Activated naive CD4-positive, alpha-beta T cell treated with Interleukin-2 at 50 U/mL for 16 hours (primary cell): ENCODE measurements at places on chromosomes 1 and 21.
A peak's percentile ranks its signal among the peaks of the same experiment; 100 is the strongest.

- no peak for DNase-seq
These were observed 107.8 kb upstream of the WNT4 start for GRCh38 chr1:22250724-22251123.

DNA sequence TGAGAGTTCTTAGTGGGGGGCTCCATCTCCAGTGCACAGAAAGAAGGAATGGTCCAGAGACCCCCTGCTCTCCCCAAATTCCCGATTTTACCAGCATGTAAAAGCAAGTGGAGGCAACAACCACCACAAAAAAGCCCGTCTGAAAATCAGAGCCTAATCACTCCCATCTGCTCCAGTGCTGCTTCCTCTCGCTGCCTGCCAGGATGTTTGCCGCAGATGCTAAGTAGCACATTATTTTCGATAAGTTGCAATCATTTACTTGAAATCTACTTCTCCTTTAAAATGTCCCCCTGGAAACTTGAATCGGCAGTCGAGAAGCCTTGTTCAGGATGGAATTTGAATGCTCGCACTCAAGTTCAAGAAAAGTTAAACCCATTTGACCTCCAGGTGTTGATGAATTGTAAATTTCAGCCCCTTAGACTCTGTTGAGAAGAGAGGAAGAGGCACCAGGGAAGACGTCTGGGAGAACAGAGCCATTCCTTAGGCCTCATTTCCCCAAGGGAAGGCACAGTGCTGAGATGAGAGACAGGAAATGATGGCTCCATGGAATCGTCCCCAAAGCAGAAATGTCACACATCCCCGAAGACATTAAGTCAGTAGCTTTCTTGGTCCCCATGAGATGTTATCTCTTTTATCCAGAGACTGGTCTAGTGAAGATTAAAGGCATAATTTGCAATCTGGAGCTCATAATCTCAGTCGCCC is 221.3 kb downstream of the PBX1 start:
- no peak for DNase-seq

DNA sequence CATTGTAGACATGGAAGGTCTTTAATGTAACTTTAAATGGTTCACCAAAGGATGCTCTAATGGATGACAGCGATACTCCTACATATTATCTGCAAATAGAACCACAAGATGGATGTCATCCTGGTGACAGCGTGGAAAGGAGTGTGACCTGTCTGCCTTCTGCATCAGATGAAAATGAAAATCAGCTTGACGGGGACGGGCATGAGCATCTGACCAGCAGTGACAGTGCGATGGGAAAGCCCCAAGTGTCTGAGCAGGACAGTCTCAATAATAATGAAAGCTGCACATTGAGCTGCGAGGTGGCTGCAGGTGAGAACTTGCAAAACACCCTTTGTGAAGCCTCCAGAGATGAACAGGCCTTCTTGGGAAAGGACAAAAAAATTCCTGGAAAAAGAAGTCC is 25.2 kb downstream of the CNST start:
- no peak for DNase-seq

DNA sequence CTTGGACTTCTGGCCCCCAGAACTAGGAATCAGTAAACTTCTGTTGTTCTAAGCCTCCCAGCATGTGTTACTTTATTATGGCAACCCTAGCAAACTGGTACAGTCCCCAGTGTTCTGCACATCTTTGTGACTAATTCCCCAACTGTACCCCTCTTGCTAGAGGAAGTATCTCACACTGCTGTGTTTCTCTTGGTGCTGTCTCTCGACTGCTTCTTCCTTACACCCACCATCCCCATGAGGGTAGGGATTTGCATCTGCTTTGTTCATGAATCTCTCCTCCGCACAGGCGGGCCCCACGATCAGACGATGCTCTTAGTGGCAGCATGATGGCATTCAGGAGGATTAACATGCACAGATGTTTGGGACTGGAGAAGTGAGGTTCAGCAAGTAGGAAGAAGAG is 46.7 kb downstream of the CLIC6 start:
- DNase-seq, result no peak

DNA sequence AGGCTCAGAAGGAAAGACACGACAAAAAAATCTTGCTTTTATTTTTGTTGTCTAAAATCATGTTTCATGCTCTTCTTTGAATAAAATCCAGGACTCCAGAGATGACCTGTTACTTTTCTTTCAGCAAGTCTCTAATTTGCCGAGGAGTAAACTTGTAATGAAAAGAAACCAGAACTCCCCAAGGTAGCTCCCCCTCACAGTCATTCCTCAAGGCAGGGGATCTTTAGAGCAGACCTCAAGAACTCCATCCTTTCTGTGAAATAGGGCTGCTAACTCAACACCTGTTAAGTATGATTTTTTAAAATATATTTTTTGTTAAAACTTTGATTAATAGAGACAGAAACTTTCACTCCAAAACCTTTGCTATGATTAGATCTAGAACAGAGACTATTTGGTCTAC is 82.7 kb upstream of the ABCD3 start:
- DNase-seq, result no peak

DNA sequence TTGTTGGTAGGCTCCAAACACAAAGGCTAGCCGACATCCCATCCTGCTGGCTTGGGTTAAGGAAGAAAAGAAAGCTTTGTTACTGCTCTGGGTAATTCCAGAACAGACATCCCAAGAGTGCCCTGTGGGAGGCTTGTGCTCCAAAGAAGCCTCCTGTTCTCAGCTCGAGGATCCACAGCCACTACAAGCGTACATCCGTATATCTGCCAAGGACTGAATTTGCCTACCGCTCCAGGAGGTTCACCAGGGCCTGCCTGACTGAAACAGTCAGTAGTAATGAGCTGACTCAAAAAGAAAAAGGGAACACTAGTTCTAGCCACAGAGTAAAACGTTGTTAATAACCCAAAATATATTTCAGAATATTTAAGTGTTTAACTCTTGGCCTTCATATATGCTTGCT is 24.8 kb upstream of the MUTYH start:
- no peak for DNase-seq

- DNase-seq, result peak; percentile 32
These were observed 46.9 kb downstream of the PTP4A2 start for GRCh38 chr1:31891280-31891679.

DNA sequence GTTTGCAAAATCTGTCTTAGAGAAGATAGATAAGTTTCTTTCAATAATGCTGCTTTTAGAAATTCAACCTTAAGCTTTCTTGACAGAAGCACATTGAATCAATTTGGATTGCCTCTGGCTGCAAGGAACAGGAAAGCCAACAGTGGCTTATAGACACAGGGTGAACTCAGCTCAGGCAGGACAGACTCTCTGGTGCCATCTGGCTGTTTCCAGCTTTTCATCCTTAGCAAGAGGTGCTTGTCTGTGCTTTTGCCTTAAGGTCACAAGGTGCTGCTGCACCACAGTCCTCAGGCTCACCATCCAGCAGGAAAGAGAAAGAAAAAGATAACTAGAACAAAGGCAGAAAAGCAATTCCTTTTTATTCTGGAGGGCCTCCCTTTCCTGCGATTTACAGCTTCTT is 93.7 kb upstream of the ETS2 start:
- no peak for DNase-seq

DNA sequence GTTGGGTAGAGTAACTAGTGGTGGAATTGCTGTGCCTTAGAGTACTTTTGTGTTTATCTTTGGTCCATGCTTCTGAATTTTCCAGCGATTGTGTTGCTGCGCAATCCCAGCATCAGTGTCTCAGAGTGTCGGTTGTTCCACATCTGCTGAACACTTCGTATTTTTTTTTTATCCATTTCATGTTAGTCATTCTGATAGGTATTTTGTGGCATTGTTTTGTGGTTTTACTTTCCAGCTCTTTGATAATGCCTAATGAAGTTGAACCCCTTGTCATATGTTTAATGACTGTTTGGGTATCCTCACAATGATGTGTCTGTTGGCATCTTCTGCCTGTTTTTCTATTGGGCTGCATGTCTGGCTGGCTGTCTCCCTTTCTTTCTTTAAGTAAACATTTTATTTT is 13.6 kb downstream of the TUFT1 start:
- no peak for DNase-seq

DNA sequence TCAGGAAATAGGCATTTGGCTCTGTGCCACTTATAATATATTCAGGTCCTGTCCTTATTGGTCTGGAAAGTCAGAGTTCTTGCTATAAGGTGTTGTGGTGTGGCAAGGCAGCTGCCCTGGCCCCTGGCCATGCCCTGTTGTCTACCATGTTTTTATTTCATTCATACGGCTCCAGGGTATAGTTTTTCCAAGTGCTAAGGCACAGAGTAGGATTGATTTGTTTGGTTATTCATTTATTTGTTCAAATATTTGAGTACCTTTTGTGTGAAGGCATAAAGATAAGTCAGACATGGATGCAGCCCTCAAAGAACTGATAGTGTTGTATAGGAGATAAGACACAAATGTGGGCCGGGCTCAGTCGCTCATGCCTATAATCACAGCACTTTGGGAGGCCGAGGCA is 10.1 kb downstream of the ZBTB8B start:
- DNase-seq, result no peak

- DNase-seq, result no peak
These were observed 579.3 kb upstream of the ADGRL4 start for GRCh38 chr1:79585801-79586200.

DNA sequence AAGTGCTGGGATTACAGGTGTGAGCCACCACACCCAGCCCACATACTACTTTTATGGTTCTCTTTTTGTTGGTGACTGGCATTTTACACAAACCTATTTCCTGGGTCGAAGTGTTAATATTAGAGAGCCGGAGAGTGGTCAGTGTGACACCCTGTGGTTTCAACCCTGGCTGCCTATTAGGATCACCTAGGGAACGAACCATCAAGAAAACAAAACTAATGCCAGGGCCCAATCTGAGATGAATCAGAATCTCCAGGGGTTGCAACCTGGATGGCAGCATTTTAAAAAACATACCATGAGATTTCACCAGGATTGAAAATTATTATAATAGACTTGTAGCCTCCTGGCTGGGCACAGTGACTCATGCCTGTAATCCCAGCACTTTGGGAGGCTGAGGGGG is 6.1 kb downstream of the MRPS21 start:
- DNase-seq, result no peak

DNA sequence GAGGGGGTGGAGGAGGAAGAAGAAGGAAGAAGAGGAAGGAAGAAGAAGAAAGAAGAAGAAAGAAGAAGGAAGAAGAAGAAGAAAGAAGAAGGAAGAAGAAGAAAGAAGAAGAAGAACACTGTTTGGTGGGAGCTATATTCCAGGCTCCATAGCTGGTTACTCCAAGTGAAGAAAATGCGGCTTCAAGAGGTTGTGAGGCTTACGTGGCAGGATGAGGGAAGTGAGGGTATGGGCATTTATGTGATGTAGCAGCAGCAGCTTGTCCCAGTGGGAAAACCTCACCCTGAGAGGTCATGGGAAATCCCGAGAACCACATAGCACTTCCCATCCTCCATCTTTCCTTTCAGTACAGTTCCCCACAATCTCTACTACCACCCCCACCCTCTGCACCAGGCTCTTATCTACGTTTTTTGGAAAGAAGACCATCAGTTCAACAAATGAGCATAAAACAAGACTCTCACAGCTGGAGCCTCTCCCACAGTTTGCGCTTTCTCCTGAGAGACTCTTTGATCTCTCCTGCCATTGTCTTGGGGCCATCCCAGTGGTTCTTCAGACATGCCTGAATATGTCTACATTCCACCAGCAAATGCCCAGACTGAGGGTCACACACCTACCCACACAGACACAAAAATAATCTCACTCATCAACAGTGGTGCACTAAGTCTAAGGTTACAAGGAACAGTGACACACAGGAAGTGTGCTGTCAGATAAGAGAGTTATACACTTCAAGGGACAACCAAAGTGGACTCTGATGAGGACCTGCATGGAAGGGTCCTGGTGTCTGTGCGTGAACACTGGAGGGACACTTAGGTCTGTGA is 77.9 kb upstream of the KCNJ15 start:
- DNase-seq, result no peak

DNA sequence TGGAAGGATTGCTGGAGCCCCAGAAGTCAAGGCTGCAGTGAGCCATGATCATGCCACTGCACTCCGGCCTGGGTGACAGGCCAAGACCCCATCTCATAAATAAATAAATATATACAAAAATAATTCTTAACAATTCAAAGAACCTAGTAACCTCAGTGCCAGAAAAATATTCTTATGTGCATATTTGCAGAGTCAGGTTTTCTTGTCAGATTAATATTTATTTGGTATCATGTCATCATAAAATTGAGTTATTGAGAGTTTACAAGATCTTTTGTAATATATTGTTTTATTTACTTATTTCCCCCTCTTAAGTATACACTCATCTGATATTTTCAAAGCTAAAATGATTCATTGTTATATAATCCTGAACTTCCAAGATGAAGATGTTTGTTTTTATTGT is 24.5 kb upstream of the AGL start:
- DNase-seq, result no peak

DNA sequence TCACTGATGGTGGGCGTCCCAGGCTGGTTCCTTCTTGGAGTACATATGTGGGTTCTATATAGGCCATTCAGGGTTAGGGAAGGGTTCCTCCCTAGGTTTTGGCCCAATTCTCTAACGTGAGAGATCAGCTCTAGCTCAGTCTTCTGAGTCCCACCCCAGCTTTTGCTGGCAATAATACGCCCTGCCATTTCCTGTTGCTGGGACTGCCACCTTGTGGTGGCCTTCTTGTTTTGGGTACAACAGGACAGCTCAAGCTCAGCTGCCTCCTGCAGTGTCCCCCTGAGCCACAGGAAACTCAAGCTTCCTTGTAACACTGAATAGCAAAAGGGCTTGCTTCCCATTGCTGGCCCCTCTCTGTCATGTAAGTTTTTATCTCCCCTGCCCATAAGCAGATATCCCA is 77.8 kb downstream of the BACH1 start:
- peak; percentile 57 for DNase-seq

DNA sequence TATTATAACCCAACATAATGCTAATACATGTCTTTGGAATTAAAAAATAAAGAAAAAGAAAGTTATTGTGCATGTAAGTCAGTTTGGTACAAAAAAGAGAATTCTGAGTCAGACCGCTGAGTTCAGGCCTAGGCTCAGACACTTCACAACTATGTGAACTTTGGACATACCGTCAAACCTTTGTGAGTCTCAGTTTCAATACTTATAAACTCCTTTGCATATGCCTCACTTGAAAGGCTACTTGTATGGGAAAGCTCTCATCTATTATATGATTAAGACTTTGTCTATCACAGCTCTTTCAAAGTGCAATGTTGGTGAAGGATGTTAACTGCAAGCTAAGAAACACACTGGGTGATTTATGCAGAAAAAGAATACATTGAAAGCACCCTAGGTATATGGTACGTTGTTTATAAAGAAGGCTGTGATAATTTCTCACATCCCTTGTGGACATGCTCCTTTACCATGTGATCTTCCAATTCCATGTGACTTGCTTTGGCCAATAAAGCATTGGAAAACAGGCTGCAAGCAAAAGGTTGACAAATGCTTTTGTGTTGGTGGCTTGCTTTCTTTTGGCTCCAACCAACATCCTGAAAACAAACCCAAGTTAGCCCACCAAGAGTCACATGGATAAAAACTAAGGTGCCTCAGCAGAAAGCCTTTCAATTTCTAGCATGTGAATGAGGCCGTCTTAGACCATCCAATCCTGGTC is 49.6 kb downstream of the INTS7 start:
- no peak for DNase-seq

DNA sequence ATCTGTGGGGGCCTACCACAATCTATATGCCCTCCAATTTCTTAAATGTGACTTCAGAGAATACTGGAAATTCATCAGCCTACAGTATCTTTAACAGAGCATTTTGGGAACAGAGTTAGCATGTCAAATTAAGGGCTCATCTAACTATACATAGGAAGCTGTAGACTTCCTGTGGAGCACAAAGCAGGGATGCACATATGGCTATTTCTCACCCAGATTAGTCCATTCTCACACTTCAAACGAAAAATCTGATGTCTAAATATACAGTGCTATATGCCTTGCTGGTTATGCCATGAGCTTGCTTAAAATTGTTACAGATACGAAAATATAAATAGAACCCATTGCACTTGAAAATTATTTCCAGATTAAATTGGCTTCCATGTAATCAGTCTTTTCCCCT is 1922.8 kb downstream of the MRPL39 start:
- DNase-seq, result no peak
